NCI-H187 (cell line): ENCODE measurements at places on chromosomes 2 and 18.

DNA sequence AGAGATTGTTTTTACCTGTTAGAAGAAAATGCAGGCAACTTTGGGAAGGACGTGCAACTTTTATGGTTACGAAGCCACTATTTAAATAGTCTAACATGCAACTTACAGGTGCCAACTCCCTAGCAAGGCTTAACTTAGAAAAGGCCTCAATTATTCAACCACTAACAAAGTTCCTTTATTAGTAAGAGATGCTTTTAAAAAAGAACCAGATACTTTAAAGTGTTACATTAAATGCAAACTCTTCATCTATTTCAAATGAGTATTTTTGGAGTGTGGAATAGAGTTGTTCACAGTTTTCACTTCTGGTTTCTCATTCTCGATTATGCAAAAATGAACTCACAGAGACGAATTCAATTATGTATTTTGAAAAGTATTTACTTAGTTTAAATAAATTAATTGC, 51.7 kb downstream of the PELI1 start:
- DNase-seq, result no peak

DNA sequence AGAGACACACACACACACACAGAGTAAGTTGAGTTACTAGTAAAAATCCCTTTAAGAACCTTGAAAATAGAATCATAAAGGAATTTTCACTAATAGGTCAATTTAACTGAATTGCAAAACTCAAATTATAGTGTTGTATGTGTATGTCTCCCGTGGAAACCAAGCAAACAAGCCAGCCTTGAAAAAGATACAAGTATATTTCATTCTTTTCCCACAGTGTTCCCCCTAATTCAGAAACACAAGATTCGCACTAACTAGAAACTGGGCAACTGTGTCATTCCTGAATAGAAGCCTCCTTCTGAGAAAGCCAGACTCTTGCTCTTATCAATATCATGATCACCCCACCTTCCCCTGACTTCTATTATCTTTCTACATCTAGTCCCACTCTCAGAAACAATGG, 229.5 kb downstream of the PIEZO2 start:
- DNase-seq, result no peak

DNA sequence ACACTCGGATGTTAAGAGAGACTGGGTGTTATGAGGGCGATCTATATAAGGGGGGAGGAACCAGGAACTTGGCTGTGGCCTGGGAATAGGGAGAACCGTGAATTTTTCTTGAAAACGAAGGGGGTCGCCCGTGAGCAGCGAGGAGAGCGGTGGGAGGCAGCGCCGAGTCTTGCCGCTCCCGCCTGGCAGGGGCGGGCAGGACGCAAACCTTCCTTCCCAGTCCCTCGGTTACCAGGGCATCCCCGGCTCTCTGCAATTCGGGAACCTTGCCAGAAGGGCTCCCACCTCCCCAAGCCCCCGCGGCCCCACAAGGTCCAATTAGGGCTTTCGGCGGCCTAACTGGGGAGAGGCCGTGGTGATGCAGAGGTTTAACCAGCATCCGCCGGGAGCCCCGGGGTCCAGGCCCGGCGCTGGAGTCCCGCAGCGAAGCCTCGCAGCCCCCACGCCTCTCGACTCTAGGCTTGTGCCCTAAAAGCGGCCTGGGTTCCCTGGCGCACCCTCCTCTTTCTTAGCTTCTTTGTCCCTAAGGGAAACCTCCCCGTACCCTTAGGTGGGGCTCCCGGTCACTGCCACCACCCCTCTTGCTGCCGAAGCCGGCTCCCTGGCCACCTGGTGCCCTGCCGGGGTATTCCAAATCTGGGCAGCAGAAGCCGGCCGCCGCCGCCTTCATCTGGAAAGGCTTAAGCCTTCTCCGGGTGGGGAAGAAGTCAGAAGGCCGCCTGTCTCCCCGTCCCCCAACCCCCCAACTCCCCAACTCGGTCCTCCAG, 680 bp upstream of the FHOD3 start:
- DNase-seq, result no peak

DNA sequence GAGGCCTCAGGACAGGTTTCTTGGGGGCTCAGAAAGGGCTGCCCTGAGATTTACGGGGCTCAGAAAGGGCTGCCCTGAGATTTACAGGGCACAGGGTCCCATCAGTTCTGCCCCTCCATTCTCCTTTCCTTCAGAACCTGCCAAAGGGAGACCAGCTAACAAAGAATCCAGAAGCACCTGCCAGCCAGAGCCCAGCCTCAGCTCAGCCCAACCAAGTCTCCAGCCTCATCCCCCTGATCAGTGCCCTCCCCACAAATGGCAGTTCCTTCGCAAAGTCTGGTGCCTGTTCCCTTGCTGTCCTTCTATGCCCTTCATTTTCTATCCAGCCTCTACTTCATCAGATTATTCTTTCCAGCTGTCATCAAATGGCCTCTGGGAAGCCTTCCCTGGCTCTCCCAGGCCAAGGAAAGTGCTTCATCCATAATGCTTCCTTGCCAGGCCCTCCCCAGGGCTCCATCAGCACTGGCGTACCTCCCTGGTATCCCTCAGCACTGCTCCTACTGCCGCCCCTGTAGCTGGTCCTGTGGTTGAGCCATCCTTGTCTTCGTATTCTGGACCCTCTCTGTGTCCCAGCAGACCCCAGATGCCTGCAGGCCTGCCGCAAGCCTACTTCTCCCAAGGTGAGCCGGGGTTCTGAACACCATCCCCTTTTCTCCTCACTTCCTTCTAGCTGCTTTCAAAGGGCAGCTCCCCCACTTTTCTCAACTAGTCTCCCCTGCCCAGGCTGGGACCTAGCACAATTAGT, 96.2 kb upstream of the EPAS1 start:
- no peak for DNase-seq

DNA sequence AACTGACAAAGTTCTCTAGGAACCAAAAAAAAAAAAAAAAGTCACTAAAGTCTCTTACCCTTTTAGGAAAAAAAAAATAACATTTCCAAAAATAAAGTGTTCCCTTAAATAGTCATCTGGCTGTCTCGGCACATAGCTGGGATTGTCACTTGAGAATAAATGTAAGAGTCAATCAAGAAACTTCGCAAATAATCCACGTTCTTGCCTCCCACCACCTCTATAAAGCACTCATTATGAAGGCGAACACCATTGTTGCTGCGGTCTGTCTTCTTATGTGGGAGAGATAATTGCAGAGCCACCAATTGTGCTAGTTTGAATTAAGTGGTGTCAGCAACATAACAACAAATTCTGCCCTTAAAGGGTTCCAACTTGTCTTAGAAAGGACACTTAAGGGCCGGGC, 163.7 kb downstream of the FBXO15 start:
- DNase-seq, result no peak
